Activated naive CD4-positive, alpha-beta T cell treated with Interleukin-2 at 50 U/mL for 16 hours (primary cell): ENCODE measurements at places on chromosomes 3 and 15.

DNA sequence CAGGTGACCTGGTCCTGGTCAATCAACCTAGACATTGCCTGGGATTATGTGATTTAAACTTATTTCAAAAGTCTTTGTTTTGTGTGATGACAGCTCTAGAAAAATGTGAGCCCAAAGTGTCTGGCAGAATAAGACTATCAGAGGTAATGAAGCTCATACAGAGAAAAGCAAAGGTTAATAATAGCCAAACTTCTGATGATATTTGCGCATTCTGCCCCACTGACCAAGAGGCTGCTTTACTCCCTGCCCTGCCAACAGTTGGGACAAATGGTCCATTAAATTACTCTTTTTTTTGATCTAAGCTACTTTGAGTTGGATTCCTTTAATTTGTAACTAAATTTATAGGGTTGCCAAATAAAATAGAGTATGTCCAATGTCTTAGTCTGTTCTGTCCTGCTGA, 911.2 kb downstream of the MCTP2 start:
- no peak for DNase-seq

DNA sequence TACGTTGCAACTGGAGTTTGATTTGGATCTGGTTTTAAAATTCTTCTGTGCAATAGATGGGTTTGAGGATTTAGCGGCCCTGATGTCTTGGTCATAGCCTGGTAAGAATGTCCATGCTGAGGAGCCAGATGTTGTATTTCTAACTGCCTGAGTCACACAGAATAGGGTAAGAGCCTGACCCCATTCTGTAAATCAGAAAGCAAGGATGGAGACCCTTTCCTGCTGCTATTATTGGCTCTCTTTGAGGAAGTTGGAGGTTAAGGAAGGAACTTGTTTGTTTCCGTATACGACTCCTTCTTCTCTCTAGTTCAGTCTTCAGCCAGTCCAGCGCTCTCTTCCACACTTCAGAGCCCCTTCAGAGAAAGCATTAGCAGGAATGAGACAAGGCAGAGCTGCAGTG, 65.1 kb downstream of the HCN4 start:
- DNase-seq: no peak

- no peak for DNase-seq
Measured at GRCh38 chr3:157069406-157069805, 90.5 kb downstream of the CCNL1 start.

DNA sequence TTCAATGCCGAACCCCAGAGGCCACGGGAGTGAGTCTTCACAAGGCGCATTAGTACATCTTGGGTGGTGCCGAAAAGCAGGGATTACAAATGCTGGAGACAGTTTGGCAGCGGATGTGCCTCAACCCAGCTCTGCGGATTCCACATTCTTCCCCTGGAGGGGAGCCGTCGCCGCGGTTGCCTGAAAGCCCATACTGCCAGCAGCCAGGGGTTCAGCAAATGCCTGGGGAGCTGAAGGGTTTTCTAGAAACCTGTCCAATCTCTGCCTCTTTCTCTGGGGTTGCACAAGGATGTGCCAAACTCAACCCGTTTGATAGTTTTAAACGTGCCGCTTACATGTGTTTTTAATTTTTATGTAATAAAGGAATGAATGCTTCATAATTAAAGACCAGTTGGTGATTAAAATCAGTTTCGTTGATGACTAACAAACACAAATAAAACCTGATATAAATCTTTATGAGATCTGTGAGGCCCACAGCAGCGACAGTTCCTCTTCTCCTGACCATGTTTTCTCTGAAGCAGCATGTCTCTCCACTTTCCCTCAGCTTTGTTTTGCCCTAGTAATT, 74.6 kb upstream of the LEKR1 start:
- no peak for DNase-seq

DNA sequence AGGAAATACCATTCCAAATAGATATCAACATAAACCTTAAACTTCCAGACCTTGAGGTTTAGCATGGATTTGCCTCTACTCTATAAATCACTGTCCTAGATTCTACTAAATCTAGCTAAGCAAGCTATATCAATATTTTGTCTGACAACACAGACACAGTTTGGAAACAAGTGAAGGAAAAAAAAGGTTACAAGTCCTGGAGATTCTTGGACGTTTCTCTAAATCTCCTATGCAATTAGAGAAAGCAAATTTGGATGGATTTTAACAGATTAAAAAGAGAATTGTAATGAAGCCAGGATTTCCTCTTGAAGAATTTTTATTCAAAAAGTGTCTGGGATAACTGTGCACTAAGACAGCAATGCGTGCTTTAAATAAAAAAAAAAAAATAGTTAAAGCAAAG, 441.1 kb upstream of the DPH6 start:
- DNase-seq: no peak

GRCh38 chr3:79598594-79598993, 169.2 kb downstream of the ROBO1 start:
- DNase-seq: no peak

GRCh38 chr15:41928637-41929620, 35.1 kb upstream of the SPTBN5 start:
- DNase-seq: no peak

DNA sequence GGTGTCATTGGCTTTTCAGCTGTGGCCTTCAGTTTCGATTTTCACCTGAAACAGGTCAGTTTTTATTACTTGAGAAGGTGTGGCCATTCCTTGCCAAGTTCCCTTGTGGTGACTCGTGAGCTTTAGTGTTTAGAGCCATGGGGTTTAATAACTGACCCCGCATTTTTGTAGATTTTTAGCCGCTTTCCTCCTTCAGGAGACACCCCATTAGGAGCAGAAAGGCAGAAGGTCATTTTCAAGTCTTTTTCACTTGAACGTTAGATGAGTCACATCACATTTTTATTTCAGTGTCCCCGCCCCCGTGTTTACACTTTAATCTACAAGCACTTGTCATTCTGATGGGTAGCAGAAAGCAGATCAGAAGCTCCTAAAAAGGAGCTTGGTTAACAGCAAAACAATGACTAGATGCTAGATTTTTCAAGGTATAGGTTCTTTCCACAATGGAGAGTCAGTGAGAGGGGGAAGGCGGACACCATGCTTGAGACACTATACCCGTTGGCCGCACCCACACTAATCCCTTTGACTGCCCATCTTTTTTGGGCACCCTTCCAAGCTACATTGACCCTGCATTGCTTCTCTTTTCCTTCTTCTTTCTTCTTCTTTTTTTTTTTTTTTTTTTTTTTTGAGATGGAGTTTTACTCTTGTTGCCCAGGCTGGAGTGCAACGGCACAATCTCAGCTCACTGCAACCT, 132.7 kb downstream of the GHSR start:
- no peak for DNase-seq

- no peak for DNase-seq
Measured at GRCh38 chr15:88779944-88780343, 23.3 kb upstream of the ACAN start.

- DNase-seq: no peak
Measured at GRCh38 chr3:56137415-56137814, 330.9 kb downstream of the ERC2 start.

DNA sequence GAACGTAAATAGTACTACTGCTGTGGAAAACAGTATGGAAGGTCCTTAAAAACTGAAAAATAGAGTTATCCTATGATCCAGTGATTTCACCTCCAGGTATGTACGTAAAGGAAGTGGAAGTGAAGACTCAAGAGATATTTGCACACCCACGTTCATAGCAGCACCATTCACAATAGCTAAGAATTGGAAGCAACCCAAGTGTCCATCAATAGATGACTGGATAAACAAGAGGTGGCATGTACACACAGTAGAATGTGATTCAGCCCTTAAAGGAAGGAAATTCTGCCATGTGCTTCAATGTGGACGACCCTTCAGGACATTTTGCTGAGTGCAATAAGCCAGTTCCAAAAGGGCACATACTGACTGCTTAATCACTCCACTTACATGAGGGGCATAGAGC, 188.3 kb downstream of the APBA2 start:
- no peak for DNase-seq

DNA sequence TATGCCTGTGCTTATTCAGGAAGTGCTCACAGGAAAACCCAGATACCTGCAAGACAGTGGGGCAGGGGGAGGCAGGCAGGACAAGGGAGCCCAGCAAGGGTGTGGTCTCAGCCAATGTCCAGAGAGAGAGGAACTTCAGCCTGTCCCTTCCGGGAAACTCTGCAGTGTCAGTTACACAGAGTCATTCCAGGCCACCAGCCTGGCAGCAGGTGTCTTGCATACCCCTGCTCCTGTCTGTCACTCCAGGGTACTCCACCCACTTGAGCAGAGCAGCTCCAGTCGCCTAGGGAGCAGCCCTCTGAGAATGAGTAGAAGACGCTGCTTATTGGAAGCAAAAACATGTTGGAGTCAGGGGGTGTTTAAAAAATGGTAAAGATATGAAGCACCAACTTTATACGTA, 431.2 kb upstream of the RGMA start:
- DNase-seq: no peak

- DNase-seq: no peak
Measured at GRCh38 chr15:78650022-78650421, 9.0 kb upstream of the CHRNB4 start.

DNA sequence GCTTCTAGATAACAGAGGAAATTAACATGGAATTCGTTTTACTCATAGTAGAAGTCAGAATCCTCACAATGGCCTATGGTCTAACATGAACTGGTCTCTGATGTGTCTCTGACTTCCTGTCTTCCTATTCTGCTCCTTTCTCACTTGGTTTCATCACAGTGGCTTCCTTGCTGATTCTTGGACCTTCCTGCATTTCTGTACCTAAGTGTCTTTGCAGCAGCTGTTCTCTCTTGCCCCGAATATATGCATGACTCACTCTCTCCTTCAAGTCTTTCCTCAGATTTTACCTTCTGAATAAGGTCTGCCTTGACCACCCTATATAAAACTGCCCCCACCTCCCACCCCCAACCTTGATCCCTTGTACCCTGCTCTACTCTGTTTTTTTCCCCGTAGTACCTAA, 14.1 kb downstream of the ARL13B start:
- no peak for DNase-seq
